ENCODE measurements at places on chromosomes 12 and 14.
A peak's percentile ranks its signal among the peaks of the same experiment; 100 is the strongest.

DNA sequence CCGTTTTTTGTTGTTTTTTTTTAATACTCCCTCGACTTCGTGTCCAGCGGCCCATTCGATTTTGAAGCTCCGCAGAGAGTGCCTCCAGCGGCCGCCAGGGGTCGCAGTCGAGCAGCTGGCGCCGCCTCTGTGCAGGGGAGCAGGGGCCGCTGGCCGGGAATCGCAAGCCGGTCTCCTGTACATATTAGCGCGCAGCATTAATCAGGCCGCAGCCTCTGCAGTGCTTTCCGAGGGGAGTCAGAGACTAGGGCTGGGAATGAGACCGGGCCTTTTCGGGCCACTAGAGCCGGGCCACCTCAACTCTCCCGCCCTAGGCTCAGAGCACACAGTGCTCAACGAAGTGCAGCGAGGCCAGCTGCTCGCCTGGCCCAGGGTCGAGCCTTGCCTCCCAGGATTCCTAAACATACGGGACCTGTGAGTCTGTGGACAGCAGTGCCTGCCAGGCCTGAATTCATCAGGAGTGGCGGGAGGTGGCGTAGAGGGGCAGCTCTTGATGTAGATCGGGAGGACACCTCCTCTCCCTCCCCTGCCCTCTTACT, 81.8 kb downstream of the EMP1 start:
- peak; percentile 64 for DNase-seq

GRCh38 chr12:12265571-12266388, 1.1 kb downstream of the LRP6 start:
- DNase-seq, result peak; percentile 48

DNA sequence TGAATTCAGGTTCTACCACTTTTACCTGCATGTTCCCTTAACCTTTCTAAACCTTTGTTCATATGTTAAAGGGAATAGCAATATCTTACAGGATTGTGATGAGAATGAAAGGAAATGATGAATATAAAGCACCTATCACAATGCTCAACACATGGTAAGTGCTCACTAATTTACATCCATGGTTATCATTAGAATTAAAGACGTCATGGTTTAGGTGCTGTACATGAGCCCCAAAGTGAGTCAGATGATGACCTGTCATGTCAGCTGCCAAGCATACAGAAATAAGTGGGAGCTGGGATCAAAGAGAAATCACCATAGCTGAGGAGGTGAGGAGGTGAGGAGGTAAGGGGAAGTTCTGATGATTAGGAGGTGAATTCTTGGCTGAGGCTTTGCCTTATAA, 135.9 kb upstream of the ATP2B1 start:
- DNase-seq, result no peak

DNA sequence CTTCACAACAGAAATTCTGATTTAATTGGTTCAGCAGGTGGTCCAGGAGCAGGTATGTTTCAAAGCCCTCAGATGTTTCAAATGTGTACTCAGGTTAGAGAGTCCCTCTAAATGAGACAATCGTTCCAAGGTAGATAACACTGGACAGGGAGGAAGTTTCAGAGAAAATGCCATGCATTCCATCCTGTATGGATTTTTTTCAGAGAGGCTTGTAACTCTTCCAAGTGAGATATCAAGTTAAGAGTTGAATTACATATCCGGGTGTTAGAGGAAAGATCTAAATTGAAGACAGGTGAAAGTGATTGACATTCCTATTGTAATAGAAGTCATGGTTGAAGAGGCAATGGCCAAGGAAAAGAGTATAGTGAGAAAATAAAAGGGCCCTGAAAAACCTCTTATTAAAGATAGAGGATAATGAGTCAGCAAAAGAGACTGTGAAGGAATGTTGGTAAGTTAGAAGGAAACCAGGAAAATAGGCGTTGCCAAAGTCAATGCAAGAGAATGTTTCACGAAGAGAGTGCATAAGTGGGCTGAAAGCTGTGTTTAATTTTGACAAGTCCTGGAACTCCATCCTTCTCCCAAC, 105.8 kb downstream of the BMP4 start:
- peak; percentile 50 for DNase-seq

DNA sequence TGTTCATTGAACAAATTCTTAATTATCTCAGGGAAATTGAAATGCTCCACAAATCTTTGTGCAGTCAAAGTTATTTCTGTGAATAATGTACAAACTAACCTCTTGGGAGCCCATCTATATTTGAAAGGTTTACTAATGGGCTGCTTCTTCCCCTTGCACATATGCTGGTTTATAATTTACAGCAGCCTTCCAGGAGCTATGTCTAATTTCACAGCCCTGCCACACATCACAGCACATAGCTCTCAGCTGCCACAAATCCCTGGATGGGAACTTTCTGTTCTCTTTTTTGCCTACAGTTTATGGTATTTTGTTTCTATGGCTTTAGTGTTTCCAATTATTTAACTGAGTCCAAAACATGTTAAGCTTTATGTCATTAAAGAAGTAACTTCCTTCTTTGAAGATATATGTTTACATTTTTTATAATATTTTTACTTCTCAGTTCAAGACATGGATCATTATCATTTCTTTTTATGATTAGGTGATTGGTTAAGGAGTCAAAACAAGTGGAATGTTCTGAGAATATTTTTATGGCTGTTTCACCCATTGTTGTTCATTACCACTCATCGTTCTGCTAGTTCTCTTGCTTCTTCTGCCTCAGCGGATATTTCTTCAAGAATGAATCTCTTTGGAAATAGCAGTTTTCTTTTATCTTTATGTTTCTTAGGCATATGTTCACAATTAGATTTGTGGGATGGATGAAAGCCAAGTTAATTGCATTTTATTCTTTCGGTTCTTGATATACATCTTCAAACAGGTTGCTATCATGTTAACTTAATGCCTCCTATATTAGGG, 475.6 kb upstream of the MIS18BP1 start:
- no peak for DNase-seq

GRCh38 chr12:123094349-123095077, 56.4 kb downstream of the PITPNM2 start:
- peak; percentile 93 for DNase-seq

DNA sequence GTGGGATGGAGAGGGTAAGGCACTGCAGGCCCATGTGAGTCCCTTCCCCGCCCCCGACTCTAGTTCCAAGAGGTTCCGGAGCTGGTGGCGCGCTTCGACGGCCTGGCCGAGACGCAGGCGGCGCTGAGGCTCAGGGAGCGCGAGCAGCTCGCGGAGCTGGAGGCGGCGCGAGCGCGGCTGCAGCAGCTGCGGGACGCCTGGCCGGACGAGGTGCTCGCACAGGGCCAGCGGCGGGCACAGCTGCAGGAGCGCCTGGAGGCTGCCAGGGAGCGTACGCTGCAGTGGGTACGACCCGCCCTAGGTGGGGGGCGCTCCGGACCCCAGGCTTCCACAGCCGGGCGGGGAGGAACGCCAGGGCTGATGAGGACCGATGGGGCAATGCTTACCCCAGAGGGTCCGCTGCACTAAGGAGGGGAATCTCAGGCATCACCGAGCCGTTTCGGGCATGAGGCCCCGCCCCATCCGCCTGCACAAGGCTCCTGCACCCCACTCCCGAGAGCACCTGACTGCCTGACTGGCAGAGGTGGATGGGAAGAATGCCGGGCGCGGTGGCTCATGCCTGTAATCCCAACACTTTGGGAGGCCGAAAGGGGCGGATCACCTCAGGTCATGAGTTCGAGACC, 4.9 kb downstream of the CFAP73 start:
- DNase-seq, result no peak

DNA sequence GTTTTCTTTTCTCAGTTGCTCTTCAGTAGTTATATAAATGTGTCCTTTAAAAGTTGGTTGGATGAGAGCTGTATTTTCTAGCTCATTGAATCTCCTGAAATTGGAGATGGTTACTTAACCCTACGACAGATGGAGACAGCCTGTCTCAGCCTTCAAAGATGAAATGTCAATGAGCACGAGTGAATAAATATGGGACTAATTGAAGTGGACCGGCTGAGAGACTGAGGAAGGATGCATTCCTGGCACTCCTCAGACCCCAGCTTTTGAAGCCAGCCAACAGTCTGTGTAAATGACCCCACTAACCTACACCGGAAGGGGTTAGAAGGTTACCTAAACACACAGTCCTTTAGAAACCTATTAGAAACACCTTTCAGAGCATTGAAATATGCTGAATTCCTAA, 46.6 kb downstream of the PDZRN4 start:
- no peak for DNase-seq

DNA sequence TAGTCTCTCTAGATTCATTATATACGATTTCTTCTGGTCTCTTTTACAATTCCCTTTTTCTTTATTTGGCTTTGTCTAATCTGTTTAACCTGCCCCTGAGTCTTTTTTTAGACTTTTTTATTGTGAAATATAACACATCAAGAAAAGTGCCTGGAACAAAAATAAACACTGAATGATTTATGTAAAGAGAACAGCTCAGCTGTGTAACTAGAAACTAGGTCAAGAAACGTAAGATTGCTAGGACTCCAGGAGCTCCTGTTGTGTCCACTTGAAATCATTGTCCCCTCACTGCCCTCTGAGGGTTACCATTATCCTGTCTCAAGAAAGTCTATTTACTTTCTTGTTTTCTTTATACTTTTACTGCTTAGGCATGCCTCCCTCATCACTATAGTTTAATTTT, 23.1 kb downstream of the EXD2 start:
- DNase-seq, result no peak

GRCh38 chr12:1350055-1350933, 244.1 kb downstream of the FBXL14 start:
- DNase-seq, result peak; percentile 95

GRCh38 chr14:103232831-103233319, 101.2 kb upstream of the EIF5 start:
- DNase-seq, result no peak

DNA sequence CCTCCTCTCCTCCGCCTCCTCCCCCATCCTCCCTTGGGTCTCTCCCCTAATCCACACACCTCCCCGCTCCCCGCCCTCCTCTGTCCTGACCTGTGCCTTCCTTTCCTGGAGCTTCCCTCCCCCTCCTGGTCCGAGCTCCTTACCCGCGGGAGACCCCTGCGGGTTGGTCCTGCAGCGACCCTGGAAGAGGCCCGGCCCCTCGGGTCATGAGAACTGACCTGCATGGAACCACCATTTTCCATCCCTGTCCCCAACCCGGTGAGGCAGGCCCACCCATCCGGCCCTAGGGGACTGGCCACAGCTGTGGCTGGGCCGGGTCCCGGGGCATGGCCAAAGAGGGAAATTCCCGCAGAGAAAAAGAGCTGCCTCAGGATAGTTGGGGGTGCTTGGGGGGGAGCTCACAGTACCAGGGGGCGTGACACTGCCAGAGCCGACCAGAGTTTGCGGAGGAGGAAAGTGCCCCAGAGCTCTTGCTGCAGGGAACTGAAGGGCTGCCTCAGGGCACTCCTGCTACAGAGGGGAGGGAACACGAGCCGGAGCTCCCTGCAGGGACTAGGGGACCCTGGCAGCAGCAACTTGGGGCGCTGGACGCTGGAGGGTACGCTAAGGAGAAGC, 613 bp downstream of the ARHGEF40 start:
- DNase-seq, result peak; percentile 50

DNA sequence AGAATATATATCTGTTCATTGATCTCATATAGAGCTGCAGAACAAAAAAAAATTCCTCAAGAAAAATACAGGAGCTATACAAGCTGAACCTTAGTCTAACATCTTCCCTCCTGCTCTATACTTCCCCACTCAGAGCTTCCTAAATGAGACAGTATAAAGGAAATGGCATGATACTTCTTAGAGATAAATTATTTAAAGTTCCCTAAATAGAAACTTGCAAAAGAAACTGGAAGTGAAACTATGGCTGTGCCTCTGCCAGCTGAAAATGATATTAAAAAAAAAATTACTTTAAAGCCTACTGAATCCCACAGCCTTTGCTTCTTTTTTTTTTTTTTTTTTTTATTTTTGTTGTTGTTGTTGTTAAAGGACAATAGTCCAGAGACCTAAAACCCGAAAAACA, 11.6 kb upstream of the NEK9 start:
- DNase-seq, result no peak

- DNase-seq, result peak; percentile 84
Measured at GRCh38 chr14:22646570-22647254, 2.6 kb upstream of the OR6J1 start.

DNA sequence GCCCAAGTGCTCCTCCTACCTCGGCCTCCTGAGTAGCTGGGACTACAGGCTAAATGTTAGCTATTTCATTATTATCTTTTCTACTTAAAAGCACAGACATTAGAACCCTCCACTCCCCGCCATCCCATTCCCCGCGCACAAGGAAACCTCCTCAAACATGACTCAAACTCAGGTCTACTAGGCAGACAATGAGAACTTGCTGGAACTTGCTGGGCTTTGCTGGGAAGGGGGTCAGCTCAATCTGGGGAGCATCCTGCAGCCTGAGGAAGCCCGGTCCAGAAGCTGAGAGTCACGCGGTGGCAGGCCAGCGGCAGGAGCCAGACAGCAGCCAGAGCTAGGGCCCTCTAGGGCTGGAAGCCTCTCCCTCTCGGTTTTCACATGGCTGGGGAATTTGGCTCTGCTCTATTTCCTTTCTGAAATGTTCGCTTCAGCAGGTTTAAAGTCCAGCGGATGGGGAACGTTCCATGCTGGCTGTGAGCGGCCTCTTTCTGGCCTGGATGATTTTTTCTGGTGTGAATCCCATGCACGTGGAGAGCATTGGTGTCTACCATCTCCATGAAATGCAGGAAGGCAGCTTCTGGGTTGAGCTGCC, 68.5 kb downstream of the SLC6A12 start:
- no peak for DNase-seq

DNA sequence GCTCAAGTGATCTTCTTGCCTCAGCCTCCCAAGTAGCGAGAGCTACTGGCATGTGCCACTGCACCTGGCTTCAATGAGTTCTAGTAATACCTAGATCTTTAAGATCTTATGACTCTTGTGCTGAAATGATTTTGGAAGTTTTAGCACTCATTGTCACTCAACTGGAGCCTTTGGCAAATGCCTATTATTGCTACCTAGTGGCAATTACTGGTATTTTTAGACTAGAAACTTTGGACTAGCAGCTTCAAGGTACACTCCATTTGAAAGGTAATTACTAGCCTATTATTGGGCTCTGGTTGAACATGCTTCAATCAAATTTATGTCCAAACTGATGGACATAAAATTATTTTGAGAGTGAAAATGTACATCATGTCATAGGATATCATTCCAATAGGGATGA, 80.7 kb upstream of the MUCL1 start:
- no peak for DNase-seq

- no peak for DNase-seq
Measured at GRCh38 chr14:59130462-59130861, 58.0 kb upstream of the DAAM1 start.

DNA sequence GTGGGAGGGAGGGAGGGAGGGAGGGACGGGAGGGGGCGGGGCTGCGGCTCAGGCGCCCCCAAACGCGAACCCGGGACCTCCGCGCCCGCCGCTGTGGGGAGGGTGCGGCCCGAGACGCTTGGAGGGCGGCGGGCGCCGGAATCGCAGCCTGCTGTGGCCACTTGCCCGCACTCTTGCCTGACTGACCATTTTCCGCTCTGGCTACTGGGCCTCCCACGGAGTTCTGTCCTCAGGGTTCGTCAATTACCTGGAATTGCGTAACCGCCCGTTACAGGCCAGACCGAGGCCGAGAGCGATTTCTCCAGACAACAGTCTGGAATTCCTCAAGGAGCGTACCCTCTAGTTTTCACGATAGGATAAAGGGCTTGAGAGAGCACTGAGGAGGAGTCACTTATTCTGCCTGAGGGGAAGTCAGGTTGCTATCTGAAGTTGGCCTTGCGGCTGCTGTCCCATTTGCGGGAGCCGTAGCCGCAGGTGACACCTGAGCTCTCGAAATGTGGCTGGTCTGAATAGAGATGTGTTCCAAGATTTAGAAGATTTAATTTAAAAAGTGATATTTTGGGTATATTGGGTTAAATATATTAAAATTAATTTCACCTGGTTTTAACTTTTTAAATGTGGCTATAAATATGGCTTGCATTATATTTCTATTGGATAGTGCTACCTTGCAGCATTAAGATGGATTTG, 446 bp upstream of the ZNF641 start:
- DNase-seq, result peak; percentile 66
